ENCODE measurements at places on chromosomes 16 and 17.

GRCh38 chr16:56981729-56982271, 7.6 kb upstream of the NLRC5 start:
- no peak for DNase-seq

DNA sequence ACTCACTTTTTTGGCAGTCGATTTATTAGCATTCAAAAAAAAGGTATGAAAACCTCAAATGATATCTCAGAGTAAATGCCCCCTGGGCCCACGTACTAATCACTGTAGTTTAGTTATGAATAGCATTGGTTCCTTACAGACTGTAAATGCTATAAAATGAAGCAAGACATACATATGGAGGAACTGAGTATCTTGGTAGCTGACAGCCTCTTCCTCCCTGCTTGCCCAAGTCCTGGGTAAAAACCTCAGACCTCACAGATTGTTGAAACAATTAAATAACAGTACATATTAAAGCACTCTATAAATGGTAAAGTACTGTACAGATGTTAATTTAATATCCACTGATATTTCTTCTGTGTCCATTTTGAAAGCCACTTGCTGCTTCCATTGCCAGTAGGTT, 33.2 kb upstream of the ABCC11 start:
- DNase-seq, result no peak

DNA sequence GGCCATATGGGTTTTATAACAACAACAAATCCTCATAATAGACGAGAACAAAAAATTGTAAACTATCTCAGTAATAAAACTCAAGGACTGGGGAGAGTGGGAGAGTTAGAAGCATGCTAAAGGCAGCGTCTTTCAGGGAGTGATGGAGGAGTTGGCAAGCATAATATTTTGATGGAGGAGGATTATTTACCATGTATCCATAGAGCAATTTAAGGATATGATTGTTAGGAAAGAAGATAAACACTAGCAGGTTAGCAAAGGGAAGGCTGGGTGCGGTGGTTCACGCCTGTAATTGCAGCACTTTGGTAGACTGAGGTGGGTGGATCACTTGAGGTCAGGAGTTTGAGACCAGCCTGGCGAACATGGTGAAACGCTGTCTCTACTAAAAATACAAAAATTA, 27.8 kb downstream of the BCL7C start:
- DNase-seq, result no peak

- DNase-seq, result peak; percentile 55
These were observed at the start of gene MT2A for GRCh38 chr16:56608043-56608875. Gene MT2A, plus strand, starts transcription at chr16:56608584. Its CDS starts 72 bp downstream, at chr16:56608656.

- DNase-seq, result no peak
These were observed 36.0 kb downstream of the IQCK start for GRCh38 chr16:19753815-19754643.

DNA sequence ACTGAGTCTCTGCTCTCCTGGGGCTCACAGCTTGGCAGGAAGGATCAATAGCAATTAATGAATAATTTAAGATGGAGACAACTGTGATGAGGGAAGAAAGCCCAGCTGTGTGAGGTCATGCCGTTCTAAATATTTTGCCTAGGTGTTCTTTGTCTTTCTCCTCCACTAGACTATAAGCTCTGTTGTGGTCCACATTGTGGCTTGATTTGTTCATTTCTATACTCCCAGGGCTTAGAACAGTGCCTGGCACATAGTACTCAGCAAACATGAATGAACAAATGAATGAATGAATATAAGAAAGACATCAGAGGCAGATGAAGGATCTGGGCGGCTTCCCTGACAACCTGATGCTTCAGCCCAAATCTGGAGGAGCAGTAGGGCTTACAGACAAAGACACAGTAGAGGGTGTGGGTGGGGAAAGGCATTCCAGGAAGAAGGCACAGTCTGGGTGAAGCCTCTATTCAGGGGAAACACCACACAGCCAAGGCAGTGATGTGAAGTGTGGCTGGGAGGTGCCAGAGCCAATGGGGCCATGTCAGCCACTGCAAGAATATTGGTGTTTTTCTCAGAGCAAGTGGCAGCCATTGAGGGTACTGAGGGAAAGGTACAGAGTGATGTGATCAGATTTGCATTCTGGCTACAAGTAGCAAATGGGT, 8.3 kb downstream of the CDH13 start:
- no peak for DNase-seq

GRCh38 chr17:17280613-17281549, at the start of gene COPS3:
Gene COPS3, minus strand, starts transcription at chr17:17281246. Its CDS starts 60 bp downstream, at chr17:17281186.
- DNase-seq, result peak; percentile 94

DNA sequence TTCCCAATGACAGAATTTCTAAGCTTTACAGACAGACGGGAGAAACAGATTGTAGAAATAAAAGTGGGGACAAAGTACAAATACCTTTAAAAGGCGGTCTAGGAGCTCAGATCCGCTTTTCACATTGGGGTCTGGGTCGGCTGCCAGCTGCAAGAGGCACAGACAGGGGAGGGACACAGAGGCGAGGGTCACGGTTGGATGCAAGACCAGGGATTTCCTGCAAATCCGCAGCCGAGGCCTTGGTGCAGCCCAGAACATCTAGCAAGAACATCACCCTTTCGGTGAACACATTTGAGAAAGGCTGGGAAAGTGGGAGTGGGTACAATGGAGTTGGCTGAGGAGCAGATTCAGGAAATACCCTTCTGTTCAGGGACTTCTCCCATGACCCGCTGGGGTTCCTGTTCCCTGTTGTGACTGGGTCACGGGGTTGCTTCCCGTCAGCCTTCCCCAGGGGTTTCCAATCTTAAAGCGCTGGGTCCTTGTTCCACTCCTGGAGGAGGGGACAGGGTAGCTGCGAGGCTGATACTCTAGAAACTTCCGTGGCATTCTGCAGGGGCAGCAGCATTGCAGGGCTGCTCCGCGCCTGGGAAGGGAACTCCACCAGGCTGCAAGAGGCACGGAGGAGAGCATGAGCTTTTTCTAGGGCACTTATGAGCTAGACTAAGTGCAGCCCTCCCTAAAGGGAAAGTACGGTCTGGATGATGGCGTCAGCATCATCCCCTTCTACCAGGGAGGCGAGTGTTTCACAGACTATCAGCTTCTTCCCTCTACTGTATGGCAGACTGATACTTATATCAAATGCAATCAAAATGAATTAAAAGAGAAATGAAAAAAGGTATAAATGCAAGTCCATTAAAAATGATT, 16.0 kb downstream of the VAC14 start:
- no peak for DNase-seq

- no peak for DNase-seq
These were observed 39.2 kb upstream of the SLC12A3 start for GRCh38 chr16:56825826-56826225.

DNA sequence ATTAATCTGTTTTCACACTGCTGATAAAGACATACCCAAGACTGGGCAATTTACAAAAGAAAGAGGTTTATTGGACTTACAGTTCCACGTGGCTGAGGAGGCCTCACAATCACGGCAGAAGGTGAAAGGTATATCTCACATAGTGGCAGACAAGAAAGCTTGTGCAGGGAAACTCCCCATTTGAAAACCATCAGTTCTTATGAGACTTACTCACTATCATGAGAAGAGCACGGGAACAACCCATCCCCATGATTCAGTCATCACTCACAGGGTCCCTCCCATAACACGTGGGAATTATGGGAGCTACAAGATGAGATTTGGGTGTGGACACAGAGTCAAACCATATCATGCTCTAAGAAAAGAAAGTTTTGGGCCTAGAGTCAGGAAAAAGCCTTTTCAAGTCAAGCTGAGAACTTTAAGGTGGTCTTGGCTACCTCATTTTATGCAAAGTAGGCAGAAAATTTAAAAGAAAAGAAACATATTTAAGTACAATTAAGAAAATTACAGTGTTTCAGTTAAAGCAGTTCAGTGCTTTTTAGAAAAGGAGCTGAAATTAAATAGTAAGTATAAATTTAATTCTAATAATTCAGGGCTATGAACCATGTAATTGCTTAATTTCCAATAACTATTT, 24.9 kb upstream of the CRYM start:
- DNase-seq, result no peak

GRCh38 chr17:4509923-4510617, 11.4 kb downstream of the SPNS2 start:
- no peak for DNase-seq

- DNase-seq, result no peak
These were observed 239.9 kb downstream of the PRKCA start for GRCh38 chr17:66542129-66542966.

DNA sequence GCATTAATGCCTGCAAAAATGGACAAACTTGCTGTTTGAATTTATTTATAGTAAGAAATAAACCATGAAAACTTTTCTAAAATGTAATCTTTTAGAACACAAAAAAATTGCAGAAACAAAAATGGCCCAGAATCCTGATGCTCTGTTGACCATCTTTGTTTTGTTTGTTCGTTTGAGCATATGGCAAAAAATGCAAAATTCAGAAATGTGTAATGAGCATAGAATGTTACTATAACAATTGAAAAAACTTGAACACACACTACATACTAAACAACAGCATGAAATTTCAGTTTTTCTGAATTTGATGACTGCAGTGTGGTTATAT, 1.1 kb upstream of the KPNA2 start:
- DNase-seq, result no peak

DNA sequence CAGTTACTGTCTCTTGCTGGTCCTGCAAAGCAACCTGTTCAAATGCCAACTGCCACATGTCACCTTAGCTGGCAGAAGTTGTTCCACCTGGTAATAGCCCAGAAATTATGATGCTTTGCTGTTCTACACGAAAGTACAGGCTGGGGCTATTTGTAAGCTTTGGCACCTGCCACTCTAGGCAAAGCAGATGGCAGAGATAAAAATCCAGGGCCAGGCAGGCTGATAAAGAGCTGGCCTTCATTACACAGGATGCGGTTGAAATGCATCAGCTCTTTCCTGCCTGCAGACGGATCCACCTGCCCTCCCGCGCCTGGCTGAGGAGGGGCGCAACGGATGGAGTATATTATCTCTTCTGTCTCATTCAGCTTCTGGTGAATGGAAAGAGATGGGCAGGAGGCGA, 29.3 kb upstream of the KDM8 start:
- peak; percentile 4 for DNase-seq

GRCh38 chr17:68849673-68850610, 105.2 kb downstream of the ABCA8 start:
- no peak for DNase-seq

- no peak for DNase-seq
These were observed 247.1 kb upstream of the MON1B start for GRCh38 chr16:76943921-76944320.

DNA sequence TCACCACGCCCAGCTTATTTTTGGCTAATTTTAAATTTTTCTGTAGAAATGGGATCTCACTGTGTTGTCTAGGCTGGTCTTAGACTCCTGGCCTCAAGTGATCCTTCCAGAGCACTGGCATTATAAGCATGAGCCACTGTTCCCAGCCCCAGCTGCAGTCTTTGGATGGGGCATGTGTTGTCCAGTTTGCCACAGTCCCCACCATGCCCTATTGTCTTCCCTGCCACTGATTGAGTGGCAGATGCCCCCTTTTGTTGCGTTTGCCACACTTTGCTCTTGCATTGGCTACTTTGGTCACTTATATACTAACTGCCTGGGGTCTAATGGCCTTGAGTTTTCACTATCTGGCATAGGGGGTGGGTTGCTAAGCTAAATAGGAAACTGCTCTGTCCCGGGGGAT, 60.8 kb downstream of the ABCC1 start:
- DNase-seq, result no peak

DNA sequence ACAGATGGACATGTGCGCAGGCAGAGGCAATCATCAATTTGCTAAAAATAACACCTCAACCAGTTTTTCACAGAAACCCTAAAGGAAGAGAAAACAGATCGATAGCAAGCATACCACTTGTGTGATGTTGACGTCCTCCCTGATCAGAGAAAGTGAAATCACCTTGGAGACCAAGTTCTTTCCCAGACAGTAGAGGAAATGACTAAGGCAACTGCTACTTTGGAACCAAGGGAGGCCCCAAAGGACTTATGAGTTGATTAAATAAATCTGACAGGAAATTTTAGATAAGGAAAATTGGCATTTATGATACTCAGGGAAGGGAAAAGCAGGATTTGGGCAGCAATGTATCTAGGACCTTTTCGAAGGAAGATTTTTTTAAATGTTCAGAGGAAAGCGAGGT, 267.1 kb upstream of the ASIC2 start:
- DNase-seq, result no peak

DNA sequence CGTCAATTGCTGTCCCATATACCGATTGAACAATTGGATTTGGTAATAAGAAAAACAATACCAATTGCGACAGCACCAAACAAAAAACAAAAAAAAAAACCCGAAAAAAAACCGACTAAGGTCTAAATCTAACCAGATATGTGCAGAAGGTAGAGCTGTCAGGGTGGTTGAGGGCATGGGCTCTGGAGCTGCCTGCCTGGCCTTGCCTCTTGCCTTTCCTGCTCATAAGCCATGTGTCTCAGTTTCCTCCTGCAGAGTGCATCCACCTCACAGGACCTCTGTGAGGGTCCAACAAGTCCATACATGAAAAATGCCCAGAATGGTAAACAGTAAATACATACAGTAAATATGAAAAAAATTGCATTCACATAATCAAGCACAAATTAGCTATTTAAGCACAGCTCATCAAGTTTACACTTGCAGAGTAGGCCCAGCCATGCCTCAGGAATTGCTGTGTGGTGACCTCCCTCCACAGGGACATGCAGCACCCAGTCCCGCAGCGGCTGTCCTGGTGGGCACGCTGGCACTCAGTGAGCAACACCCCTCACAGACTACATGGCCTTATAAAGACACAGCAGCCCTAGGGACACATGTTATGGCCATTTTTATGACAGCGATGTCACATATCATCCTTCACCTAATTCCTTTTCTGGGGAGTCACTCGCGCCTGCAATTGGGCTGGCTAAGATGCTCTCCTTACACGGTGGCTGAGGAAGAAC, 17.9 kb downstream of the TBC1D28 start:
- DNase-seq, result no peak

DNA sequence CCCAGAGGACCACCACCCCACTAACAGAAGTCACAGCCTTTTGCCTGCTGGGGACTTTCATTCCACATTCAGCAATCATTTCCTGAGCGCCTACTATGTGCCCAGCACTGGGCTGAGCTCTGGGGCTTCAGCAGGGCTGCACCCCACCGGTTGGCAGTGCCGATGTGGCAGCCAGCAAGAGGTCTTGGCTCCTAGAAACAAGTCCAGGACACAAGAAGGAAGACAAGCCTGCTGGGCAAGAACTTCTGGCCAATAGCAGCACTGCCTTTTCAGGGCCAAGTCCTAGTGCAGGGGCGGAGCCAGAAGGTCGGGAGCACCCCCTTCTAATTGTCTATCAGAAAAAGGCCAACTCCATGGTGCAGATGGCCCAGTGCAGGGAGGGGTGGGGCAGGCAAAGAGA, 13.0 kb upstream of the HOXB9 start:
- no peak for DNase-seq

DNA sequence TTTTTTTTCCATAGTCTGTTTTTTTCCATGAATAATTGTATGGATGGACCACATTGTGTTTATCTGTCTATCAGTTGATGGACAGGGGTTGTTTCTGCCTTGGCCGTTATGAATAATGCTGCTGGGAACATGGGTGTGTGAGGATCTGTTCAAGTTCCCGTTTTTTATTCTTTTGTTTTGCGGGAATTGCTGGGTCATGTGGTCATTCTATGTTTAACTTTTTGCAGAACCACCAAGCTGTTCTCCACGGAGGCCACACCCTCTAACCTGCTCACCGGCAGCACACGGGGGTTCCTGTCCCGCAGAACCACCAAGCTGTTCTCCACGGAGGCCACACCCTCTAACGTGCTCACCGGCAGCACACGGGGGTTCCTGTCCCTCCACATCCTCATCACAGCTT, 5.9 kb upstream of the MSLN start:
- DNase-seq, result no peak

- DNase-seq, result no peak
These were observed 13.9 kb downstream of the C16orf96 start for GRCh38 chr16:4570086-4570485.

- DNase-seq, result no peak
These were observed 220.7 kb upstream of the KCNJ16 start for GRCh38 chr17:69854225-69854780.

- DNase-seq, result no peak
These were observed 5.1 kb downstream of the FANCA start for GRCh38 chr16:89811321-89811720.

All from stimulated activated CD8-positive, alpha-beta memory T cell treated with anti-CD3 and anti-CD28 coated beads, Interleukin-4, amount 100 ng/mL, for 4 hours (primary cell).